ENCODE measurements at places on chromosomes 4 and X. TPM values are rescaled to one million over a fixed set of nuclear protein-coding genes. Genes with fewer than 3 reads are reported as not detected.

GRCh38 chr4:182022909-182023308 is 220.3 kb upstream of the TENM3 start:
- DNase-seq, result no peak

DNA sequence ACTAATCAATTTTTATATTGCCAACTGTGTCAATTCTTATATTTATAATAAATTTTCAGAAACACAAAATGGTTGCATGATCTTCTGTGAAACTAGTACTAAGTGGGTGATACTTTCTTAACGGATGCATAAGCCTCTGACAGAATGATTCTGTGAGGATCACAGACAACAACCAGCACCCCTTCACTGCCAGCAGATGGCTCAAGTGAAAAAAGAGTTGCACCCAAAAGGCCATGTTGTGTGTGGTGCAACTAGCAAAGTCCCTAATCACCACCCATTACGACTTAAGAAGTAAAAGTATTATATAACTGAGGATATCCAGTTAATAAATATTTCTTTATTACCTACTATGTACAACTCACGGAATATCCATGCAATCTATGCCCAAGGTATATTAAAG is 334.0 kb downstream of the PCDH19 start:
- no peak for DNase-seq

GRCh38 chr4:158913766-158914165 is 144.9 kb downstream of the FNIP2 start:
- DNase-seq, result no peak

DNA sequence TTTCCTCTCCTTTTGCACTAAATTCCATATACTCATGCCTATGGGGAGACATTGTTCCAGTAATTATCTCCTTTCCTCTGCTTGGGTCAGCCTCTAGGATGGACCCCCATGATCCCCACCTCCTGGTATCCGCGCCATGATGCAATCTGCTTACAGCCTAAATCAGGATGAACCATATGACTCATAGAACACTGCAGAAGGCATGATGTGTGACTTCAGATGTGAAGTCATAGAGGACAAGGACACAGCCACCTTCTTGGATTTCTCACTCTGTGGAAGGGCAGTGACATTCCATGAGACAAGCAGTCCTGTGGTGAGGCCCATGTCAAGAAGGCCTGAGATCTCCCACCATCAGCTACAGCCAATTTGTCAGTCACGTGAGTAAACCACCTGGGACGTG is 9.0 kb upstream of the TMEM144 start:
- no peak for DNase-seq

The ZDHHC15 gene
- 4.3 TPM for total RNA-seq

DNA sequence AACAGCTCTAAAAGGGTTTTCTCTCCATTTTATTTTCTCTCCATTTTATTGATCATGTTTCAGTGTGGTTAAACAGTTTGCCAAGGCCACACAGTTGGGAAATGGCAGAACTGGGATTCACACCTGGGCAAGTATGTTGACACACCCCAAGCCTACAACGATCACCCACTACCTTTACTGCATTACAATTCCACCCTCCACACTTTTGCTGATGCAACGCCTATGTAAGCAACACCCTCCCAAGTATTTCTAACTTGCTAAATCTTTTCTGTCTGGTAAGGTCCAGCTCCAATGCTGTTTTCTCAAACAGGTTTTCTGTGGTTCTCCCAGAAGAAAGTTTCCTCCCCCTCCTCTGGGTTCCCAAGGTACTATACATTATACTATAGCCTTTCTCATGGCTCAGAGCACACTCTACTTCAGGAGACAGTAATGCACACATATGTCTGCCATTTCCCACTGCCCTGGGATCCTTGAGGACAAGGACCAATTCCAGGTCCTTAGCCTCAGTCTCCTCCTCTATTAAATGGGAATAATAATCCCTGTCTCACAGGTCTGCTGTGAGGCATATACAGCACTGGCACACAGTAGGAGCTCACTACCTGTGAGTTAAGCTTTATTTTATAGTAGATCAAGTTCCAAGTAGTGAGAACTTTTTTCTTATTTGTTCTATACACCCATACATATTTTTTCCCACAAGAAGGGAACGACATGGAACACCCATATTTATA is 27.9 kb downstream of the IQSEC2 start:
- no peak for DNase-seq

The KCNIP4 gene
- not detected for total RNA-seq

GRCh38 chr4:14827111-14827510 is 175.2 kb upstream of the CPEB2 start:
- DNase-seq, result no peak

GRCh38 chr4:2787230-2788100 is 5.4 kb upstream of the SH3BP2 start:
- DNase-seq, result peak; percentile 79

DNA sequence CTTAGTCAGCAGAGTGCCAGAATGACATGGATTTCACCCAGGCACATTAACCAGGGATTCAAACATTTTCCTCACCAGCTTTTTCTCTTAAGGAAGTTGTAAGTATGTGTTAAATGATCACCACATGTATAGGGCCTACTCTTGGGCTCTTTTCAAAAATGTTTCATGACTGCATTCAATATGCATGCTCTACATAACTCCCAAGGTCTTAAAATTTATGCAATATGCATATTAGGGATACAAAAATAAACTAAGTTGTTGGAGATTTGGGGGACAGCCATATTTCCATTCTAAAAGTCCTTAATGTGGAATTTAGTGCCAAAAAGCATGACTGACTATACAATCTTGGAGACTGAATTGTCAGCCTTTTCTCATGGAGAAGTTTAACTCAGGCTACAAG is 25.0 kb upstream of the TRPC5OS start:
- DNase-seq, result no peak

The TRAPPC2 gene
- total RNA-seq, result 7.7 TPM

GRCh38 chrX:136662976-136663375 is 15.0 kb downstream of the CD40LG start:
- DNase-seq, result no peak

DNA sequence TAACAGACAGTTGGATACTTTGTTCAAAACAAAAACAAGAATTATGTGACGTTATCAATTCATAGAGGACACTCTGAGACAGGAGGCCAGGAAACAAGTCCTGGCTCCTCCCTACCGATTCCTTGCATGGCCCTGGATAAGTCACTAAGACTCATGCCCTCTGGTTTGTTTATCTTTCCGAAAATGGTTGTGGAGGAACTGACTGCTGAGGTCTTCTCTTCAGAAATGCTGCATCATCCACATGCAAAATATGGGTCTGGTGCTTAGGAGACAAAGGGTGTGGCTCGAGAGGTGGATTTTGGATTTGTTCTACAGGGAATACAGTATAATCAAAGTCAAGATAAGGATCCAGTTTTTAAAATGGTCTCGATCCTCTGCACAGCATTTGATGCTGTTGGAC is 130.9 kb downstream of the RELL1 start:
- no peak for DNase-seq

GRCh38 chr4:71711044-71711984 is 72.6 kb downstream of the GC start:
- DNase-seq, result no peak

All from right cardiac atrium (tissue), 5 donors.